ENCODE measurements at places on chromosomes 3 and 15.

- no peak for DNase-seq
Observed at GRCh38 chr15:36400936-36401585, 178.4 kb upstream of the CDIN1 start.

DNA sequence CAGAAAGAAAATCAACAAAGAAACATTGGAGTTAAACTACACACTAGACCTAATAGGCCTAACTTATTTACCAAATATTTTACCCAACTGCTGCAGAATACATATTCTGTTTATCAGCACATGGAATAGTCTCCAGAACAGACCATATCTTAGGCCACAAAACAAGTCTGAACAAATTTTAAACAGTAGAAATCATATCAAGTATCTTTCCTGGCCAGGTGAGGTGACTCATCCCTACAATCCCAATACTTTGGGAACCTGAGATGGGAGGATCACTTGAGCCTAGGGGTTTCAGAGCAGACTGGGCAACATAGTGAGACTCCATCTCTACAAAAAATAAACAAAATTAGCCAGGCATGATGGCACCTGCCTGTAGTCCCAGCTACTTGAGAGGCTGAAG is 18.1 kb upstream of the KPNA4 start:
- no peak for DNase-seq

- DNase-seq = no peak
Observed at GRCh38 chr3:65128346-65128745, 440.5 kb upstream of the ADAMTS9 start.

GRCh38 chr3:172129850-172130716 is 90.7 kb downstream of the FNDC3B start:
- no peak for DNase-seq

DNA sequence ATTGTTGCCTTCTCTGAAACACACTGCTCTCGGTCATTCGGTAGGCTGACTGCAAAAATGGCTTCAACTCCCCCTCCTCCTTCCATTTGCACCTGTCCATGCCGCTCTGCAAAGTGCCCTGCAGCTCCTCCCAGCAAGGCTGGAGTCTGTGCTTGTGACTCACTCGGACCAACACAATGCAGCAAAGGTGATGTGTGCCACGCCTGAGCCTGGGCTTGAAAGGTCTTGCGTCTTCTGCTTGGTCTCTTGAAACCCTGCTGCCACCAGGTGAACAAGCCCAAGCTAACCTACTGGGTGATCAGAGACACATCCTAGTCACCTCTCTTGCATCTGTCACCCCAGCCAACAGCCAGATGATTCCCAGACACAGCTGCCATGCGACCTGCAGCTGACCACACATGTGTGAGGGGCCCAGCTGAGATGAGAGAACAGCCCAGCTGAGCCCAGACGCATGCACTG is 71.1 kb downstream of the MGLL start:
- no peak for DNase-seq

DNA sequence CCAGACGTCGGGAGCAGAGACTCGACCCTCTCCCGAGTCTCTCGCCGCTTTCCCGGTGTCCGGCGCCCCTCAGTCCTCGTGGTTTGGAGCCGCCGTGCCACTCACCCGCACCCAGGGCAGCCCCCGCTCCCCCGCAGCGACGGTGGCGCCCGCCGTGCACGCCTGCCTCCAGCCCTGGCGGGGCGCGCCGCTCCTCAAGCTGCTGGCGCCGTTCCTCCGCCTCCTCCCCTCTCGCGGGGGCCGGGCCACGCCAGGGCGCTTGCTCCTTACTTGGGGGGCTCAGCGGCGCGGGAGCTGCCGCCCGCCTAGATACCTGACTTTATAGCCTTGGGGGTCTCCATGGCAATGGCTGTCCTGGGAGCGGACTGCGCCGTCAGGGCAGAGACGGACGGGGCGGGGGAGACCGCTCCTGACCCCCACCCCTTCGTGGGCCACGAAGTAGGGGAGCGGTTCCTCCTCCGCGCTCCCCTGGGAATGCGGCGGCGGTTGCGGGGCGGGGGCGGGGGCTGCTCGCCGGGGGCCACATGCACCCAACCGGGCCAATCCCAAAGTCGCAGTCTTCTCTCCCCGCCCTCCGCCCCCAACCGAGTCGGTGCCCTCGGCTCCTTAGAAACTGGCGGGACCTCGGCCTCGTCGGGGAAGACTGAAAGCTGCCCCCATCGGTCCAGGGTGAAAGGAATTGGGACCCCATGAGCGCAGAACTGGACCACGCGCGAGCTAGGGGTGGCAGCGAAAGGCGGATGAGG is at the start of gene ANKRD63:
TSS of gene ANKRD63 (minus strand) at position 196 of the 746 bp plus-strand sequence. CDS start 478 bp downstream, outside the sequence.
- no peak for DNase-seq

GRCh38 chr3:194386648-194387047 is 12.4 kb downstream of the GP5 start:
- DNase-seq = no peak

DNA sequence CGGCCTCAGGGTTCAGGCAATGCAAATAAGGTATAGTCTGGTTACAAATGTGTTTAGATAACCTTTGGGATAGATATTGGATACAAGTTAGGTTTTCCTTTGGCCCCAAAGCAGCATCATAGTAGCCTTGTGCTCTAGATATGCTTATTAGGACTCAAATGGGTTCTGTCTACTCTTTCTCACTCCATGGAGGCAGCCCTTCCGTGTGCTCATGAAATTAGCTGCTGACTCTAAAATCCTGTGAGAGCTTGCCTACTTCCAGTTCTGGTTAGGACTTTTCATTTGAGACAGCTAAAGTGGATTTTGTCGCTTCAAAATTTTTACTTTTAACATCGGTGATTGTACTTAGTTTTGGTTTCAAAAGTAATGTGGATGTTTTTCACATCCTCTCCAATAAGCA is 1.6 kb downstream of the CDV3 start:
- DNase-seq = no peak

DNA sequence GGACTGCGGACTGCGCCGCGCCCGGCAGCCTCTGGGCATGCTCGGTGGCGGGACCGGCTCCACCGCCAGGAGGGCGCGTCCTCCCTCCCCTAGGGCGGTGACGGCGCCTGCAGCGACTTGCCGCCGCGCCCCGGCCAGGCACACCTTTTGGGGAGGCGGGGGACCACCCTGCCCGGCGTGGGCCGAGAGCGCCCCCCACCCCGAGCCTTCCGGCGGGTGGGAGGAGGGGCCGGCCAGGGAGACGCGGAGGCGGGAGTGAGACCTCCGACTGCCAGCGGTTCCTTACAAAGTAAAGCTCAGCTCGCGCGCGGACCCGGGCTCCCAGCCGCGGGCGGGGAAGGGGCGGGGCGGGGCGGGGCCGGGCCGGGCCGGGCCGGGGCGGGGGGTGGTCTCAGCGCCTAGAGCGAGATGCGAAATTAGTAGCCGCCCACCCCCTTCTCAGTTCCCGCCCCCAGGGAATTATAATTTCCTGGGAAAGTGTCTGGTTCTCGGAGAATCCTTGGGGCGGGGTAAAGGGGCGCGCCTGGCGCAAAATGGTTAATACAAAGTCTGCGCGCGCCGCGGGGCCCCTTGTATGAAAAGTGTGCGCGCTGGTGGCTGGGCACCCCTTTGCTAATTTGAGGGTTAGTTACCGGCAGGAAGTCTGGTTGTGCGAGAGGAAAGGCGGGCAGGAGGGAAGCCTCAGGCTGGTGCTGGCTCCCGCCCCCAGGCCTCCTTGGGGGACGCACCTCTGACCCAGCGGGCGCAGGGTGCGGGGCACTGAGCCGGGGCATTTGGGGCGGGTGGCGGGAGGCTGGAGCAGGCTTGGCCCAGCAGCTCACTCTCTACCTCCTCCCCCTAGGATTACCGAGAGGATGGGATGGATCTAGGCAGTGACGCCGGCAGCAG is 224.8 kb upstream of the IL12A start:
- DNase-seq = no peak

DNA sequence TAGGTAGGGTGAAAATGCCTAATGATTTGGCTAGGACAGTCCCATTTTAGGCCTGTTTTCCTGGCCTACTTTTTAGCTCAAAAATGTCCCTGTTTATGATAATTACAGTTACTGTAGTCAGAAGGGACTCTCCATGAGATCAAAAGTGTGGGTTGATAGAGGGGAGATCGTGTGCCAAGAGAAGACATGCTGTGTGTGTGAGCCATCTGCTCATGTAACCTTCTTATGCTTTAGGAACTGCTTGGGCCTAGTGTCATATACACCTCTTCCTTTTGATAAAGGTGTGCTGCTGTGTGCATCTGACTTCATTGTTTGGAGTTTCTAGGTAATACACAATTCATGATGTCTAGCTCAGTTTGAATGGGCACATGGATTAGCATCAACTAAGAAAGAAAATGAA is 786.5 kb downstream of the PDCD6IP start:
- no peak for DNase-seq

GRCh38 chr3:21449738-21450137 is 301.3 kb downstream of the ZNF385D start:
- no peak for DNase-seq

GRCh38 chr3:111803123-111803593 is 55.9 kb upstream of the PHLDB2 start:
- DNase-seq = no peak

DNA sequence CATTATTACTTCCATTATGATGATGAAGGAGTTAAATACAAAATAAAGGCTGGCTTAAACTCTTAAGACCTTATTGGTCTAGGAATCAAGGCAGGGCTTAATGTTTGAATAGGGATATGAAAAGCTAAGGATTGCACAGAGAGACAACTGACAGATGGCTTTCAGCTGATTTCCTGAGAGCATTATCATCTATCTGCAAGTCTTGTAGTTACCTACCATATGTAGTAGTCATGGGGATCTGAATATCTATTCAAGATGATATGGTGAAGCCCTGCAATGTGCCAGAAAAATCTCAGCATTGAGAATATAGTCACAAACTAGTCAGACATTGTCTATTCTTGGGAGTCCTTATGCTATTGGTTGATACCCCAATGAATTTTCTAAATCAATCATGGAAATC is 47.5 kb upstream of the CHMP2B start:
- no peak for DNase-seq

DNA sequence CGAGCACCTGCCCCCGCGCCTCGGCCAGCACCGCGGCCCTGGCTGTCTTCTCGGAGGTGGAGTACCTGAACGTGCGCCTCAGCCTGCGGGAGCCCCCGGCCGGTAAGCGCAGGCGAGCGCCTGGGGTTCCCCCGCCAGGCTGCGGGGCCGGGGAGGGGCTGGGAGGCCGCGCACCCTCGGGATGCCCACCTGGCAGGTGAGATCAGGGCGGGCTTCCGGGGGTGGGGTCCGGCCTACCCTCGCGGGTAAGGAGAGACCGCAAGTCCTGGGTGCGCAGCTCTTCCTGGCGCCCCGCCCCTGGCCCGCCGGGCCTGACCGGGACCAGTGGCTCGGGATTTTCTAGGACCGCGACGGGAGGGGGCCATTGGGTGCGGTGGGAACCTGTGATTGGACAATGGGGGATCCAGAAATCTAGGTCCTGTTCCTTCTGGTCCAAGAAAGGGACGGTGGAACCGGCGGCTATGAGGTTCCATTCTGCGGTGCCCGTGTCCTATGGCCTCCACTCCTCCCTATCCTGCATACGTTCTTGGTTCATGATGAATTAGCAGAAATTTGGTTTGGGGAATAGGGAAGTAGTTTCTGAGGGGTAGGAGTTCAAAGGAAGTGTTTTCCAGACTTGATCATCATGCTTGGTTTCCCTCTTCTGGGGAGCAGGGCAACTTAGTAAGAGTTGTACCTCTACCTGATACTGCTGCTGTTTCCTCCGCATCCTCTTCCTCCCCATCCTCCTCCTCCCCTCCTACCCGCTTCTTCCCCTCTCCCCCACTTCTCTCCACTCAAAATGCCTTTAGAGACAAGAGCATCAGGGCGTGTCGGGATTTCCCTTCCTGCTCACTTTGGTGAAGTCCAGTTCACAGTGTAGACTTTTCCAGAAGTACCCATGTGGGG is 808 bp downstream of the ARRDC4 start:
- no peak for DNase-seq

DNA sequence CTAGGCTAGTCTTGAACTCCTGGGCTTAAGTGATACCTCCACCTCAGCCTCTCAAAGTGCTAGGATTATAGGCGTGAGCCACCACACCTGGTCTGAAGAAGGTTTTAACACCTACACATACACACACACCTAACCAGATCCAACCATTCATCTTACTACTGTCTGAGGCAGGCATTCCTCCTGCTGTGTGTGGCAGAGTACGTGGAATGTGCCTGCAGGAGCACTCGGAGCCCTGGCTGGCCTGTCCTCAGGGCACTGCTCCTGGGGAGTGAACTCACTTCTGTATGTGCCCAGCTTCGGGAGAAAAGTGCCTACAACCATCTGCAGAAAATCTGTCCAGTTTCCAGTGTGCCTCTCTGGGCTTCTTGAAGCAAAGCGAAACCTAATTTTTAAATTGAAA is 58.2 kb upstream of the LIMD1 start:
- DNase-seq = no peak

DNA sequence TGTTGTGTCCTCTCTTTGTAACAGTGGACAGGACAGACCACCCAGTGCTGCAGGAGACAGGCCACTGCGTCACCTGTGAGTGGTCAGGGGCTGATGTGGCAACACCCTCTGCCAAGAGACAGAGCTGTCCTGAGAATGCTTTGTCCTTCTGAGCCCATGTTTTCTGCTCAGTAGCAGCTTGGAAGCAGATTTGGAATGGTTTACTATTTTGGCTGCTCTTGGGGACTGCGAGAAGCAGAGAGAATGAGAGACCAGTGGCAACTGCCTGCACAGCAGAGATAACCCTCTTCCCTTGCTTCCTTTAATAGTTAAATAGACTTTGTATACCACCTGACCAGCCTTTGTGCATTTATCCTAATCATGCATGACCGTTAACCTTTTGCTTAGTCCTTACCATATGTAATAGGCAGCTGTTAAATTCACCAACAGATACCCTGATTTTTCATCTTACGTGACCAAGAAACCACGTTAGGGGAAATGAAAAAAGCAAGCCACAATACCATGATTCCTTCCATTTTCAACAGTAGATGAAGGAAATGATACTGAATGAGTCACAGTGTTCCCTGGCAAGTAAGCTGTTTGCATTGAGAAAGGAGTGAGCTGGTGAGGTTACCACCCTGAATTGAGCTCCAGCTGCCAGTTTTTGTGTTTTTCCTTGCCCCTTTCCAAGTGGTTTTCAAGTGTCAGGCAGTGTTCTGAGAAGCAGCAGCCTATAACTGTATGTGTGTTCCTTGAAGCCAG is 35.5 kb downstream of the B3GALNT1 start:
- DNase-seq = no peak

DNA sequence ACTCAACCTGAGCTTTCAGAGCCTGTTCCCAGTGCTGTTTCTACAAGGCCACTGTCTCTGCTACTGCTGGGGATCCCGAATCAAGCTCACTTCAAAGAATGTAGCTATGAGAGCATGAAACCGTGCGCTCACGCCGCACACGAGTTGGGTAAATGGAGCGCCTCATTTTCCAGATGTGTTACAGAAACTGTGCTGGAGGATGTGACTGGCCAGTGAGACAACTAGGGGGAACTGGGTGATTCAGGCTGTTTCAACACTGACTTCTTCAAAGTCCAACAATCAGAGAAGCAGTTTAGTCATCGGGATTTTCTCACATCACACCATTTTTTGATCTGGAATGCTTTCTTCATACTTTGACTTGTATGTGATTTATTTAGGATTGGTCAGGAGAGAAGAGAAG is 3.5 kb downstream of the ZNF710 start:
- no peak for DNase-seq

- no peak for DNase-seq
Observed at GRCh38 chr3:46187341-46187700, 20.8 kb downstream of the CCR1 start.

- no peak for DNase-seq
Observed at GRCh38 chr15:60589253-60589652, 110.3 kb upstream of the ICE2 start.

Data from activated CD8-positive, alpha-beta memory T cell treated with anti-CD3 and anti-CD28 coated beads for 48 hours (primary cell).